ENCODE measurements at places on chromosomes 2 and 18.

DNA sequence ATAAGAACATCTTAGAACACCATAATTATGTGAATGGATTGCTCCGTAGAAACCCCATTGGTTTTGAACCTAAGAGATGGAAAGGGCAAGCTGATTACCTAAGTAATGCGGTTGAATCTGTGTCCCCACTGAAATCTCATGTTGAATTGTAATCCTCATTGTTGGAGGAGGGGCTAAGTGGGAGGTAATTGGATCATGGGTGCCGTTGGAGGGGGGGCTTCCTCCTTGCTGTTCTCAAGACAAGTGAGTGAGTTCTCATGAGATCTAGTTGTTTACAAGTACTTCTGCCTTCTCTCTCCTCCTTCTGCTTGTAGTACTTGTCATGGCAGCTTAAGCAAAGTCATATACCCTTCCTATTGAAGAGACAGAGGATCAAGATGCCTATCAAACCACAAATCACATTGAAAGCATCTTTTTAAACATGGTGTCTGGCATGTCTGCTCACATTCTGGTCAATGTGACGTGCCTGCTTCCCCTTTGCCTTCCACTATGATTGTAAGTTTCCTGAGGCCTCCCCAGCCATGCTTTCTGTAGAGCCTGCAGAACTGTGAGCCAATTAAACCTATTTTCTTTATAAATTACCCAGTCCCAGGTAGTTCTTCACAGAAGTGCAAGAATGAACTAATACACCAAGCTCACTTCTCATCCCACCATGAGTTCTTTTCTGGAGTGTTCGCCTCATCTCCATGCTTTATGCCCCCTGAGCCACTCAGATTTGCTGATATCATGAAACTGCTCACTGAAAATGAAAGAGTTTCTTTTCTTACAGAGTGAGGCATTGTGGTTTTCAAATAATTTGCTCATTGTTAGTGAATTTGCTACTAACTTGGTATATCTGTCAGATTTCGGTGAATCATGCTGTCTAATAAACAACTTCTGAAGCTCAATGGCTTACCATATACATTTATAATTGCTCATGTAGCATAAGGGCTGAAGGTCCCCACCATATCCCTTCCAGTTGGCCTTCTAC lies 23.6 kb downstream of the KCNE4 start:
- DNase-seq, result no peak

DNA sequence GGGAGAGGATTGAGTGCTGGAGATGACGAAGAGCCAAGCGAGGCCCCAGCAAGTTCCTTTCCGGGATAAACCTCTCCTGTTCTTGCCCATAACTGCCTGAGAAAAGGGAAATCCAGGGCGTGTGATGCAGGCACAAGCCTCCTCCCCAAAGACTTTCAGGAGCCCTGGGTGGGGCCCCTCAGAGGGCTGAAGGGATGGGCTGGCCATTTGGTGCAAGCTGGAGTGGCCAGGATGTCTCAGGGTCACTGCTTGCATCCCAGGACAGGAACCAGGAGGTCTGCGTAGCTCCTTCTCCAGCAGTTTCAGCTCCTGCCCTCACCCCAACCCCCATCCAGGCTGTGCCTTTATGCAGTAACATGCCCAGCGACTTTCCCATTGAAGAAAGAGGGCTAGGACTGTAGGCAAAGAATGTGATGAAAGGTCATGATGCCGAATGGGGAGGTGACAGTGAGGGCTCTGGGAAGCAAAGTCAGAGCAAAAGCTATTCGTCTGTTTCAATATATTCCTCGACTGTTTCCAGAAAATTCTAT lies 80.2 kb downstream of the PXDN start:
- no peak for DNase-seq

DNA sequence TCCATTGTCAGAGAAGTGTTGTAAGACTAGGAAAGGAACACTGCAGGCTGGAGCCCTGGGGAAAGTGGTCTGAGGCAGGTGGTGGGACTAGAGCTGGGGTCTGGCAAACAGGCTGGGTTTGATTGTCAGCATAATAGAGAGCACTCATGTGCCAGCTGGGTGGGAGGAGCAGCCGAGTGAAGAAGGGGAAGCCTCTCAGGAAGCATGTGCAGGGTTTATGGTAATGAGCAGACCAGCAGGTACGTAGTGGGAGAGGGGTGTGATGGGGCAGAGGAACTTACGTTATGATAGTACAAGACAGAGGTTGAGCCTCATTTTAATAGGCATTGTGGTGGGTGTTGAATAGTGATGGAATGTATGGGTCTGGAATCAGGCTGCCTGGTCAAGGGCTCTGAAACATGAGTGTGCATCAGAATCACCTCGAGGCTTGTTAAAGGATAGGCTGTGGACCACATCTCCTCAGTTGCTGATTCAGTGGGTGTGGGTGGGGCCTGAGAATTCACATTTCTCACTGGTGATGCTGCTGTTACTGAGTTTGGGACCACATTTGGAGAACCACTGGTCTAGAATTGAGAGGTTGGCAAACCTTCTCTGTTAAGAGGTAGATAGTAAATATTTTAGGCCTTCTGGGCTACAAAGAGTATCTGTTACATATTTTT lies 1.7 kb upstream of the MGAT5 start:
- no peak for DNase-seq

GRCh38 chr2:241187918-241188234 lies 601 bp upstream of the ANO7 start:
- no peak for DNase-seq

DNA sequence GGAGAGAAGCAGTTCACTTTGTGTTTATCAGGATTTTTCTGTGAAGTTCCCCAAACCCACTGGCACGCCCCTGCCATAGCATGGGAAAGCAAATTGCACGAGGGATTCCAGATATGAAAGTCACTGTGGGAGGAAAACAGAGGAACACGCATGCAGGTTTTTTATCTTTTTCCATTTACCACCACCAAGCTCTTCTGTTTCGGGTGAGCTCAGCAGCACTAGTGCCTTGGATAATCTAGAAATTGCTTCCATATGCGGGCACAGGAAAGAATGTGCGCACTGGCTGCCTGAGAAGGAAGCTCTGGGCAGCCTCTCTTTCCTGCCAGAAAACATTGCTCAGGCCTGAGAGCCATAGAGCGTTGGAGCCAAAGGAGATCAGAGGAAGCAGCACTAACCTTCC lies 65.9 kb upstream of the WIPF1 start:
- DNase-seq, result no peak

DNA sequence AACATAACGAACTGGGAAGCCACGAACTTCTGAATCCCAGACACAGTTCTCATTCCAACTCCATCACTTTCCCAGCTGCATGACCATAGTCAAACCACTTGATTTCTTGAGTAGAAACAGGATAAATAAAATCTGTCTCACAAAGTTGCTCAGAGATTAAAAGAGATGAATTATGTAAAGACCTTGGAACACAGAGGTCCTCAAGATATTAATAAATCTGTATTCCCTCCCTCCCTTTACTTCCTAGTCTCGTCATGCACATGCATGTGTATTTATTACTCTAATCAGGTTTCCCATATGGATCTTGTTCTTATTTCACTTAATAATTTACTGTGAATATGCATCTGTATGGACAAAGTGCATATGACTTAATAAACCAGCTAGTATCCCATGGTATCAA lies 21.1 kb upstream of the CSRNP3 start:
- DNase-seq, result no peak

GRCh38 chr18:36083729-36084128 lies 16.4 kb upstream of the RPRD1A start:
- DNase-seq, result no peak

- DNase-seq, result no peak
Measured at GRCh38 chr2:240403396-240404104, 31.9 kb upstream of the GPC1 start.

GRCh38 chr2:121004359-121004758 lies 268.7 kb downstream of the GLI2 start:
- no peak for DNase-seq
